RPMI7951 (cell line): ENCODE measurements at places on chromosomes 16 and 17.

DNA sequence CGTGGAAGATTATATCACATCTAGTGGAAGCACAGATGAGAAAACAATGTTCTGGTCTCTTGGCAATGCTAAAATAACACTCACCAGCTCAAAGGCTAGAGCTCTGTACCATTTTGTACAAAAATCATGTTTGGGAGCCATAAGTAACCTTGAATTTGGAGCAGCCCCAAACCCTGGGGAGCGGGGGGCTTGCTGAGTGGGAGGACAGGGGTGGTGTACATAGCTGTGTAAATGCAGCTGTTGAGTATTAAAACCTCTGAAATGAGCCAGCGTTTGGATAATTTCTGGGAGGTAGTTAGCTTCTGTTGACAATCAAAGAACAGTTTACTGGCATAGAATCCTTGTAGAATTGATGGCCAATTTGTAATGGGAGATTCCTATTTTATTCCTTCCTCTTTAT is 4.3 kb downstream of the MYH8 start:
- no peak for DNase-seq

DNA sequence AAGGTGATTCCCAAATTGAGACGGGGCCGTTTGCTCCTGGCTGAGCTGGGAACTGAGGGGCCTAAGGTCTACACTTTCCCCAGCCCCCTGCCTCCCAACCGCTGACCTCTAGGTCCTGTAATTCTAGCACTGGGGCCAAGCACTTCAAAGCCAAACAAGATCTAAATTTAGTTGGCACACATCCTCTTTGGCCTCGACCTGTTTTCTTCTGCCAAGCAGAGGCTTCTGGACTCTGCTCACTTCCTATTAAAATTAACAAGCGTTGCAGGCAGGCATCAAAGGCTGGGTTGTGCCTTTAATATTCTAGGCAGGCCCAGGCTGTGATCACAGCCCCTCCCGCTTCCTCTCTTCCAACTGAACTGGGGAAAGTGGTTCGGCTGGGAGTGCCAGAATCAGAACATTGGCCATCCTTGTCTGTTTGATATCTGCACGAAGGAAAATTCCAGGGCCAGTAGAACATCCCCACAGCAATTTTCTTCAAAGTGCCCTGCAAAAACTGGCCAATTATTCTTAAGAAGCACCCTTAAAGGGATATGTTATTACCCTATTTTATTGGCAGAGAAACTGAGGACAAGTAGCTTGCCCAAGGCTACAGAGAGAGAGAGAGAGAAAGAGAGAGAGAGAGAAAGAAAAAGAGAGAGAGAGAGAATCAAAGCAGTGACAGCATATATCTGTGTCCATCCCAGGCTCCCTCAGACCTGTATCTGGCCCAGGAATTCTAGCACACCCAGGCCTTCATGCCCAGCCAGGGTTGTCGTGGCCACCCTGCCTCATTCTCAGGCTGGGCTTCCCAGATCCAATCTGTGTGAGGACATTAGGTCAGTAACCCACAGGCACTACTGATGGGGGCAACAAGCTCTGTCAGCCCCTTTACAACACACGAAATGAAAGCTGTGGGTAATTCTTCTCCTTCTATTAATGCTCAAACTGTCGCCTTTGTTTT is 12.8 kb upstream of the MT4 start:
- DNase-seq: no peak

GRCh38 chr16:50878966-50879615 is 137.2 kb downstream of the CYLD start:
- DNase-seq: no peak

GRCh38 chr17:83062818-83063671 is 16.4 kb upstream of the METRNL start:
- no peak for DNase-seq

DNA sequence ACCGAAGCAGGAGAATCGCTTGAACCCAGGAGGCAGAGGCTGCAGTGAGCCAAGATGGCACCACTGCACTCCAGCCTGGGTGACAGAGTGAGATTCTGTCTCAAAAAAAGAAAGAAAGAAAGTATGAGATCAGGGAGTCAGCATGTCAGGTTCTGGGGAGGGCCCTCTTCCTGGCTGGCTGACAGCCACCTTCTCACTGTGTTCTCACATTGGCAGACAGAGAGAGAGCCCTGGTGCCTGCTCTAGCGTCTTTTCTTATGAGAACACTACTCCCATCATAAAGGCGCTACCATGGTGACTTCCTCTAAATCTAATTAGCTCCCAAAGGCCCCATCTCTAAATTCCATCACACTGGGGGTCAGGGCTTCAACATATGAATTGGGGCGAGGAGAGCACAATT is 27.6 kb upstream of the RBBP6 start:
- DNase-seq: no peak

- DNase-seq: no peak
These were observed 5.1 kb upstream of the UNC13D start for GRCh38 chr17:75849279-75849646.

- DNase-seq: no peak
These were observed 2.0 kb downstream of the TTYH2 start for GRCh38 chr17:74215342-74215727.

- DNase-seq: no peak
These were observed 113.5 kb downstream of the CLEC16A start for GRCh38 chr16:11057711-11058345.
